Activated CD4-positive, CD25-positive, alpha-beta regulatory T cell treated with anti-CD3 and anti-CD28 coated beads, Interleukin-2, amount 50 U/mL, for 72 hours (primary cell): ENCODE measurements at places on chromosomes 7 and 10.

DNA sequence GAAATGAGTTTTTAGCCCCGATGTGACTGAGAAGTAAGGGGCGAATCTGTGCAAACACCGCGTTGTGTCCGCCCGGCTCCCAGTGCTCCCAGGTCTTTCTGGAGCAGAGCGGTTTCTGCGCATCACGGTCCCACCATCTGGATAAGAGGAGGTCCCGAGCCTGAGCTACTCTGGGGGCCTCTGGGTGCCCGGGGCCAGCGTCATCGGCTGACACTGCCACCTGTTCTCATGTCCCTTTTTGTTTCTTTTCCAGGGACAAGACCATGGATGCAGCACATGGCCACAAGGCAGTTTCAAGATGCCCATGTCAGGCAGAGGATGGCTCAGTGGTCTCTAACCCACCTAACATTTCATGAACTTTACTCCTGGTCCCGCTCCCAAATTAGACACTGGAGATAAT, 24.9 kb downstream of the KLF6 start:
- no peak for DNase-seq

DNA sequence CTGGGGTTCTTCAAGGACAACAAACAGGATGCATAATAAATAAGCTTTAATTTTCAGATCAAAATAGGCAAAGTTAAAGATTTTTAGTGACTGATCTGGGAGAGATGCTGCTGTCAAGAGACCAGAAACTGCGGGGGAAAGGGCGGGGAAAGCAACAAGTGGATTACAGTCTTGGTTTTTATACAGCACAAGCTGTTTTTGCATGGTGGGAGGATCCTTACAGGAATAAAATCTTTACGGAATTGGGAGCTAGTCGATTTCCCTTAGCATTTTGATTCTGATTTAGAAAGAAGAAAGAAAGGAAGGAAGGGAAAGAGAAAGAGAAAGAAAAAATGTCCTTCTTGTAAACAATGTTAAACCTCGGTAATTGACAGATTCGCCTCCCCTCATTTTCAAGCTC, 242.3 kb upstream of the SP8 start:
- no peak for DNase-seq

GRCh38 chr10:79220307-79220706, 127.0 kb upstream of the PPIF start:
- no peak for DNase-seq

DNA sequence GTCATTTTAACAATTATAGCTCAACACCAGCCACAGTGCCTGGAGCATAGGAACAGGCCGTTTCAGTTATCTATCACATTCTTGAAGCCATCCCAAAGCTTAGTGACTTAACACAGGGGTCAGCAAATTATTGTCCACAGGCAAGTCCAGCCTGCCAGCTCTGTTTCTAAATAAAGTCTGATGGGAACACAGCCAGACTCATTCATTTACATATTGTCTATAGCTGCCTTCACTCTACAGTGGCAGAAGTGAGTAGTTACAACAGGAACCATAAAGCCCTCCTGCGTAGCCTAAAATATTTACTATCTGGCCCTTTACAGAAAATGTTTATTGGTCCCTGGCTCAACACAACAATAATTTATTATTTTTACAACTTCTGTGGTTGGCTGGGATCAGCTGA, 407.5 kb upstream of the AUTS2 start:
- no peak for DNase-seq

DNA sequence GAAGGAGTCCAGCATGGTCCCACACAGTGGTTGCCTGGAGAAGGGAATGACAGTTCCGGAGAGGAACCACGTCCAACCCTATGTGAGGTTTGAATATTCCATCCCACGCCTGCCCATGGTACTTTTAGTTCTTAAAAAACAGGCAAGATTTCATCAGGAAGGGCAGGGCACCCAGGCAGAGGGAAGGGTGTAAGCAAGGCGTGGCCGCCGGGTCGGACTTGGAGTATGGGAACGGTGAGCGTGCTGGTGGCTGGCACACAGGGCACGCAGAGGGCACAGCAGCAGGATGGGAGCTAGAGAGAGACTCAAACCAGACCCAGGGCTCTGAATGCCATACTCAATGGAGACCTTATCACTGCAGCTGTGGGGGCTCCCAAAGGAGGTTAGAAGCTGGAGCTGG, 34.3 kb downstream of the FAM53B start:
- DNase-seq = no peak

- DNase-seq = peak; percentile 79
Measured at GRCh38 chr7:105656922-105657521, 75.7 kb upstream of the EFCAB10 start.

- DNase-seq = no peak
Measured at GRCh38 chr10:74453169-74453568, 302.1 kb downstream of the ADK start.

GRCh38 chr7:46414946-46415345, 493.9 kb upstream of the IGFBP3 start:
- DNase-seq = no peak

DNA sequence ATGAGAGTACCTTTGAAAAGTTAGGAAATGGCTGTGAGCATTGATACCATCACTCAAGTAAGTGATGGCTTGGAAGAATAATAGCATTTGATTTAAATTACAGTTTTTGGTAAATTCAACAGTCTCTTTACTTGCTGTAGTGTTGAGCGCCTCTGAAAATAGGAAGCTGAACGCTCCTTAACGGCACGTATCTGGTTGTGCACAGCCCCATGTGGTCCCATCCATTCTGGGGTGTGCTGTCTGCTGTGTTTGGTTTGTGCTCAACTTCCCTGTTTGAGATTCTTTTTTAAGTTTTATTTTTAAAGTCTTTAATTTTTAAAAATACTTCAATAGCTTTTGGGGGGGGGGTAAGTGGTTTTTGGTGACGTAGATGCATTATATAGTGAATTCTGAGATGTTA, 51.5 kb downstream of the DNAJB6 start:
- DNase-seq = no peak

- no peak for DNase-seq
Measured at GRCh38 chr7:47149208-47149839, 432.6 kb downstream of the TNS3 start.

- DNase-seq = no peak
Measured at GRCh38 chr10:78078539-78079330, 45.1 kb downstream of the RPS24 start.

GRCh38 chr10:70490142-70490541, 11.6 kb downstream of the PALD1 start:
- no peak for DNase-seq

- DNase-seq = no peak
Measured at GRCh38 chr7:31569528-31569927, 55.6 kb downstream of the ITPRID1 start.

- DNase-seq = no peak
Measured at GRCh38 chr10:109769966-109770365, 153.3 kb downstream of the XPNPEP1 start.

DNA sequence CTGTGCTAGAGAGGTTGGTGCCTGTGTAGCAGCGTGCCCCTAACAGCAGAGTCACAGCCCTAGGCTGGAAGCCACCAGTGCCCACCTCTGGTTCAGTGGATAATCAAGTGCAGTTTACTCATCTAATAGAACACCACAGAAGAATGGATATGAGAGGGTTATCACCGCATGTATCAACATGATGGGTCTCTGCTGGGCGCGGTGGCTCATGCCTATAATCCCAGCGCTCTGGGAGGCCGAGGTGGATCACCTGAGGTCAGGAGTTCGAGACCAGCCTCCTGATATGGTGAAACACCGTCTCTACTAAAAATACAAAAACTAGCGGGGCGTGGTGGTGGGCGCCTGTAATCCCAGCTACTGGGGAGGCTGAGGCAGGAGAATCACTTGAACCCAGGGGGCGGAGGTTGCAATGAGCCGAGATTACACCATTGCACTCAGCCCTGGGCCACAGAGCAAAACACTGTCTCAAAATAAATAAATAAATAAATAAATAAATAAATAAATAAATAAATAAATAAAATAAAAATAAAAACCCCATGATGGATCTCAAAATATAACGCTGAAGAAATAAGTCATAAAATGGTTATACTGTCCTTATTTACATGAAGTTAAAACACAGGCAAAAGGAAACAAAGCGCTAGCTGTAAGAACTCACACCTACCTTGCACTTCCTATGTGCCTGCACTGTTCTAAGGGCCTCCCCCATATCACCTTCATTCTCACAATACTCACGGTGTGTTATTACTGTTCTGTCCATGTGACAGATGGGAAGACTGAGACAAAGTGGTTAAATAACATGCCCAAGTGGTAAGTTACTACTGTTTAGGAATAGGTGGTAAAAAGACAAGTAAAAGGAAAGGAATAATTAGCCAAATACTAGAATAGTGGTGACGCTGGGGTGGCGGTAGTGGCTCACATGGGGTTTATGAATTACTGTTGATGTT, 70.9 kb downstream of the AMZ1 start:
- no peak for DNase-seq

DNA sequence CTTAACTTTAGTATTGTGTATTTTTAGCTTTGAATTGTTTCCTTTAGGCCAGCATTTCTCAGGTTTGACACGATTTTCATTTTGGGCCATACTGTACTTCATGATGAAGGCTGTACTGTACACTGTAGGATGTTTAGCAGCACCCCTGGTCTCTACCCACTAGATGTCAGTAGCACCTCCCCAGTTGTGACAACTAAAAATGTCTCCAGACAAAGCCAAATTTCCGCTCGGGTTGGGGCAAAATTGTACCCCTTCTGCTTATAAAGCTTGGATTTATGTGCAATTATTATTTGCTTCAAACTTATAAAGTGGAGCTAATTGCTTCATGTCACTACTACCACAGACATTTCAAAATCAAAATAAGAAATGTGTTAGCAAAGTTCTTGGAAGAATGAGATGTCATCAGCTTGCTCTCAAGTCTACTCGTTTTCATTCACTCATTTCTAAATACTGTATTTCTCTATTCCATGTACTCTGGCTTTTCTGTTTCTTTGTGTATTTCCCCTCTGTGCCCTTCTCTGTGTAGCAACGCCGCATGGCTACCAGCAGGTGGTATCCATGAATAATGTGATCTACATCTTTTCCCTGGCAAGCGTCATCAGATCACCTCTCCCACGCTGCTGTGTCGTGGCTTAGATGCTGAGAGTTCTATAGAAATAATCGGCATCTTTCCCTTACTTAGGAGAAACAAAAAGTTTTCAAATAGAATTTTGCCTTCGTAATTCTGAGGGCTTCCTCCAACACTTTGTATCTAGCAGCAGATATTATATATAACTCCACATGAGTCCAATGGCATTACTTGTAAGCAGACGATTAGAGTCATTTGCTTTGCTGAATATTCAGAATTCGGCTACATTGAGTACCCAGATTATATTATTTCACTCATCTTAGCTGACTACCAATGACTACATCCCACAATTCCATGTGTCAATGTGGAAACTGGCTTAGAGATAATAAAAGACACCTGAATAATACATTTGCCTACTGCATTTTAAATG, 47.8 kb upstream of the CALCR start:
- DNase-seq = no peak

DNA sequence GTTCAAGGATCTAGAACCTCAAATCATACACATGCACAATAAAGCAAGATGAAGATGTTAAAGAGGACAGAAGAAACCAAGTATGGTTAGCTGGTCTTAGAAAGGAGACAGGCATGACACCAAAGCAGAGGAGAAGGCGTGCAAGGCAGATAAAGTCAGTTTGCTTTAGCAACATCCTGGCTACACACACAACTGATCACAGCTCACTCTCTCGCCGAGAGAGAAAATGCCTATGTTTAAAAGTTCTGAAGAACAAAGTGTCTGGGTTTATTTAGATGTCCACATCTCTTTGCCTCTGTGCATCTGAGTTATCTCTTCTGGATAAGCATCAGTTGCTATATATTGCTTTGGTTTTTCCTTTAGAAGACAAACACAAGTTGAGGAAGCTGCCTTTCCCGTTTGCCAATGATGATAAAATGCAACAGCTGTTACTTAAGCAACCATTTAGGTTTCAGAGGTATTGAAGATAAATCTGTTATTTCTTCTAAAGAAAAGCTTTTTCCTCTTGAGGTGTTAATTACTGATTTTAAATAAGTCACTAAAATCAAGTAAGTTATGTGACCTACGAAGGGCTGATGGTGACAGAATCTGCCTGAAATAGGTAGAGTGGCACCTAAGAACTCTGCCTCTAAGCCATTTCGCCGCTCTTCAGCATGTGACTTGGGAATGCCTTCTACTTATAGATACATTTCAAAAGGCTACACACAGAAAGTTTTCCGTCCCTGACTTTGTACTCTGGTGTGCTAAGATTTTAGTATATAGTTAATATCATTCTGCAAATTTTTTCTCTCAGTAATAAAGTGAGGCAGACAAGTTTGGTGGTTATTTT, 146.2 kb upstream of the ASAH2 start:
- no peak for DNase-seq

DNA sequence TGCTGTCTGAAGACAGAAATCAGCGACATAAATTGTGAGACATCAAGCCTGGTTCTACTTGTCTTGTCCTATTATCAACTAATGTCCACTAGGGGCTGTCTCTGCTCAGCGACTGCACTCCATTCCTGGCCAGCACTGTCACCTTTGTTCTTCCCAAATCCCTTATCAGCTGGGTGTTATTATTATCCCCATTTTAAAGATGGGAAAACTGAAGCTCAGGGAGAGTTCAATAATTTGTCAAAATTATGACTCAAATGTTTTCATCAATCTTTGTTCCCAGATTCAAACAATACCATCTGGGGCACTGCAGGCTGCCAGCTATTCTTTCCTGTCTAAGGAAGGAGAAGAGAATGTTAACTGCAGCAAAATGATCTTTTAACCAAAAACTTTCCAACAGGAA, 431.6 kb upstream of the NFE2L3 start:
- no peak for DNase-seq

GRCh38 chr10:775245-776075, 86.0 kb upstream of the DIP2C start:
- DNase-seq = no peak

- DNase-seq = no peak
Measured at GRCh38 chr10:17781856-17782255, 27.3 kb upstream of the MRC1 start.

DNA sequence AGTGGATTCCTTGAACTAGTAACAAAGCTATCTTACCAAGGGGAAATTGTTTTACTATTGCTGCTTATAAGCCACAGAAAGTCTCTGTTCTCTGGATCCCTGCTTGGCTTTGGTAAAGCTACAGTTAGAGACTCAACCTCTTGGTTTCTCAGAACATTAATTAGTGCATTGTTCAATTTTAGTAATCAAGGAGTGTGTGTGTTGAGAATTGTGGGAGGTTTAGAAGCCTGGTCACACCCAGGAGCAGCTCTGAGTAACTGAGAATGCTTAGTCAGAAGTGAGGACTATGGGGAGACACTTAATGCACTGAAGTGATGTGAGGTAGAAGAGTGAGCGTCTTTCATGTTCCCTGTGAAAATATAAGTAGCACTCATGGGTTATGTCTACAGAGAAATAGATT, 8.2 kb upstream of the ACTA2 start:
- DNase-seq = no peak

DNA sequence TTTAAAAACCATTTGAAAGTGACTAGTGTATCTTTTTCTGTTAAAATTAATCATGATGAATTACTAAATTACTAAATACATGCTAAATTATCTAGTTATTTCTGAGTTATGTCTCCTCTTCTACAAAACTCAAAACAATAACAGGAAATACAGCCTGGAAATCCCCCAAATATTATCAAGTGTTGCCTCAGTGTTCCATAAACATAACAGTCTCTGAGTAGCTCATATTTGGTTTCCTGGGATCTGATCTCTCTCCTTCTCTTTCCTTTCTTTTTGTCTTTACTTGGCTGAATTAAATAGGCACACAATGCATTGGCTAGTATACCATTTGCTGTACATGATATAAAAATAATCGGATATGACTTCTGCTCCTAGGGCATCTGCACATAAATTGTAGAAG, 277.6 kb upstream of the IGFBP3 start:
- DNase-seq = no peak
